Activated CD4-positive, alpha-beta T cell treated with anti-CD3 and anti-CD28 coated beads for 36 hours (primary cell): ENCODE measurements at places on chromosomes 6 and 20.

DNA sequence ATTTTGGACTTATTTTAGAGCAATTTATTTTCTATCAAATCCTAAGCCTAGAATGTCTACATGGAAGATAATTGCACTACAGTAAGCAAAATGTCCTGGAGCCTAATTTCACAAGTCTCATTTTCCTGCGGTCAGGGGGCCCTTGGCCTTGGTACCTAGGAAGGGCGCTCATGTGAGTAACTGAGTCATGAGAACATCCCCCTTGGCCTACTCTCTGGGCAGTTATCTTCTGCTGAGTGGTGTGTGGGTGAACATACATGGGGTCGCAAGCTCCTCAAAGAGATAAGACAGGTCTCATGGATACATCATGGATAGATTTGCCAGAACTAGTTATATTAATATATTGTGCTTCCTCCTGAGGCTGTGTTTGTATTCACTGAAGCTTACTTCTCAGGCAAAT is 211.2 kb upstream of the MARCKS start:
- no peak for DNase-seq

GRCh38 chr6:38171997-38172738 is 352.6 kb downstream of the ZFAND3 start:
- no peak for DNase-seq

- DNase-seq: peak; percentile 71
Observed at GRCh38 chr6:34248198-34248726, 544 bp downstream of the SMIM29 start.

DNA sequence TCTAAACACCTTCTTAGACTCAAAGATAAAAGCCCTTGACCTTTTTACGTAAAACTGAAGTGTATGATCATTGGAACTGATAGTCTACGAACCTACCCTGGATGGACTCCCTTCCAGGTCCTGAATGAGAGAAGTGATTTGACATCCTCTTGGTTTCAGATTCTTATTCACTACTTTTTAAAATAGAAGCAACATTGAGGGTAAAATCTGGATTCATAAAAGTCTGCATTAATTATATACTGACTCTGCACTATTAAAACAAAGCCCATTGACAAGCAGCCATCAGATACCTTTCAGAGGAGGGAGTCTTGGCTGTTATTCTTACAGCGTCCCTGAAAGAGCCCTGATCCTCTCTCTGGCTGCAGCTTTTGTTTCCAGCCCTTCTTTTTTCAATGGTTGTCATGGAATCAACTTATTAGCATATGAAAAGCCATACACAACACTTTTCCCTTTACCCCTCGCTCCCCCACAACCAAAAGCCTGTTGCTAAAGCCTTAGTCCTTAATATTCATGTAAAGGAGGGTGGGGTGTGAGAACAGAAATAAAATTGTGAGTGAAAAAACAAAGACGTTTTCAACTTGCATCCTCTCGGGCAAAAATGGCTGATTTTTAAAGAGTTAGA is 270.0 kb upstream of the MARCKS start:
- no peak for DNase-seq

DNA sequence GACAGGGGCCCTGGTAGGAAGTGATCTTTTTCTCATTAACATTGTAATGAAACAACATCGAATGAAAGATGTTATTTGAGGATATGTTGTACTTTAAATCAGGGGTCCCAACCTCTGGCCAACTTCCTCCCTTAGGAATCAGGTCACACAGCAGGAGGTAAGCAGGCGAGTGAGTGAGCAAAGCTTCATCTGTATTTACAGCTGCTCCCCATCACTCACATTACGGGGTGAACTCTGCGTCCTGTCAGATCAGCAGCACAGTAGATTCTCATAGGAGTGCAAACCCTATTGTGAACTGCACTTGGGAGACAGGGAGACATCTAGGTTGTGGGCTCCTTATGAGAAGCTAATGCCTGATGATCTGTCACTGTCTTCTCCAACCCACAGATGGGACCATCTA is 19.9 kb downstream of the EPM2A start:
- no peak for DNase-seq

DNA sequence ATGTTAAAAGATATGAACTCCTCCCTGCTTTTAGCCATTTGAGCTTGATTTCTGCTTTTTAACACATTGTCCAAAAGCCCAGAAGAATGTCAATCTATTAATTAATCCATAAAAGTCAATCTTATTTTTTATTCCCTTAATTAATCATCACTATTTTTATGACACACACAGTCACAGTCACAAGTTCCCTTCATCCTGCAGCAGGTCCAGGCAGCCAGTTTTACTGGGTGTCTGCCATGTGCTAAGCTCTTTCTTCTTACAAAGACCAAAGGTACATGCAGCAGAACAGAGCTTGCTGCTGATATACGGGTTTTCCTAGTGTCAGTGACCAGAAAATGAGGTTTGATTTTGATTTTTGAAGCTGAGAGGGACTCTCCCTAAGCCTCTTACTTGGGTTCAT is 53.3 kb upstream of the SLC22A23 start:
- DNase-seq: no peak

DNA sequence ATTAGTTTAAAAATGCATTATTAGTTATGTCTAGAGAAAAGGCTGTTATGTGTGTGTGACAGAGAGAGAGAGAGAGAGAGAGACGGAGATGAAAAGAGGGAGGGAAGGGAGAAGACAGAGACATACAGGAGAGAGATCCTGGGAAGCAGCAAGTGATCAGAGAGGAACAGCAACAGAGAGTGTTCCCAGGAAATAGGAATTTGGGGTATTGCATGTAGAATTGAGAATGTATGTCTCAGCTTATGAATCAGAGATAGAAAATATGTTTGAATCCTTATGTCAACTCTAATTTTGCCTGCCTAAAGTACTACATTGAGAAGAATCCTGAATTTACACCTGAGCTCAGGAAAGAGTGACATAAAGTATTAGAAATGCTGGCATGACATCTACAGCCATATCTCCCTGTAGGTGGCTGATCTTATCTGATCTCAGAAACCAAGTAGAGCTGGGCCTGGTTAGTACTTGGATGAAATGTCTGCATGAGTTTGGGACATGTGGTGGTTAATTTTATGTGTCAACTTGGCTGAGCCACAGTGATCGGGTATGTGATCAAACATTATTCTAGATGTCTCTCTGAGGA is 130.6 kb downstream of the TENT5A start:
- DNase-seq: no peak

DNA sequence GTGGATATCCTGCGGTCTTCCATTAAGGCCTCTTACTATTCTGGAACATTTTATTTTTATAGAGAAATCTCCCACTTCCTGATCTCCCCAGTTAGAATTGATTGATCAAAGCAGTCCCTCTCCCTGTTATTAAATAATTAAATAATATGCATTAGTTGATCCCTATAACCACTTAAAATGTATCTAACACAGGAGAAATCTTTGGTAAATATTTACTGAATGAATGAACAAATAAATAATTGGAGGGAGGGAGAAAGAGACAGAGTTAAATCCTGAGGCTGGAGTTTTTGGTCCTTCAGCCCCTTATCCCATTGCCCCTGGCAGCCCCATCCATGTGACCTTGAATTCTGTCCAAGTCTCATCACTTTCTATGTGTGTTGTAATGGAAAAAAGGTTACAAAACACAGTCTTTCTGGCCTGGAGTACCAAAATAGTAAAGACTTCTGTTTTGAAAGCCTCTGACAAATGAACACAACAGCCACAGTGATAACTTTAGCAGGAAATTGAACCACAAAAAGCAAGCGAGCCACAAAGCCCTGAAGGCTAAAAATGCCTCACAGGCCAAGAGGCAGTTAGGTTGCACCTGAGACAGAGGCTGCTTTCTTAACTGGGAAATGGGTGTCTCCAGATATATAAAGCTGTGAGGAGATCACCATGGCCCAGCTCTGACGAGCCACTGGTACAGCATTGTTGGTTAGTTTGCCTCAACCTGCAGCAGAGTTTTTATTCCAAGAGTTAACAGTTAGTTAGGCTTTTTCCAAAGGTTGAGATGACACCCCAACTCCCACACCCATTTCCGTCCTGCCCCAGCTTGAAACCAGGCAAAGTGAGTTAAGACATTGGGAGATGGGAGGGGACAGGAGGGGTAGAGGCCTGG is 11.3 kb downstream of the NT5E start:
- peak; percentile 66 for DNase-seq

- DNase-seq: no peak
Observed at GRCh38 chr6:148501178-148501590, 158.5 kb downstream of the SASH1 start.
